Stimulated activated CD4-positive, alpha-beta T cell treated with anti-CD3 and anti-CD28 coated beads, Interleukin-12 subunit alpha, Interleukin-12 subunit beta, amount 100 ng/mL, for 4 hours (primary cell): ENCODE measurements at places on chromosomes 16 and 17.
A peak's percentile ranks its signal among the peaks of the same experiment; 100 is the strongest.

GRCh38 chr16:28504707-28505404 is 1.8 kb downstream of the IL27 start:
- no peak for DNase-seq

DNA sequence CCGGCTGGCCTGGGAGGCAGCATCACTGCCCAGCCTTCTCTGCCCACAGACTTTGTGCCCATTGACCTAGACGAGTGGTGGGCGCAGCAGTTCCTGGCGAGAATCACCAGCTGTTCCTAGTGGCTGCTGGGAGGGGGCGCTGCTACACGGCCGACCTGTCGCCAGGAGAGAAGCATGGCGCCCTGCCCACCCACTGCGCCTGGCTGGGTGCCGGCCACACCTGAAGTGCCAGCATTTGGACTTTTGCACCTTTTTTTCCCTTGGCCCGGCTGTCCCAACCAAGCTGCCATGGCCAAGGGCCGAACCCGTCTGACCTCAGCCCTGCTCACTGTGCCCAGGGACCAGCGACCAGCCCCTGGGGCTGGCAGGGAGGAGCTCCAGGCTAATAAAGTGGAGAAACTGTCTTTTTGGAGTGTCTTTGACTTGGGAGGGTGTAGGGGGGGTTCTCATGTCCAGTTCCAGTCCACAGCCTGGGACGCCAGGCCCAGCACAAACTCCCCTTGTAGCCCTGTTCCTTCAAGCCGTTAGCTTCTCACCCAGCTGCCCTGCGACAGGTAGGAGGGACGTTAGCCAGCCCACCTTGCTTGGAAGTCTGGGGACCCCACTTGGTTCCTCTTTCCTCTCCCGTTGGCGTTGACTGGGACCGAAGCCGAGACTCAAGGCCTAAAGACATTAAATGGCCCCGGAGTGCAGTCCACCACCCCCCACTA is 939 bp upstream of the WDR90 start:
- peak; percentile 50 for DNase-seq

GRCh38 chr16:21023509-21024202 is 123.1 kb downstream of the LYRM1 start:
- no peak for DNase-seq

GRCh38 chr17:29089601-29090044 is 46.7 kb downstream of the PIPOX start:
- no peak for DNase-seq

DNA sequence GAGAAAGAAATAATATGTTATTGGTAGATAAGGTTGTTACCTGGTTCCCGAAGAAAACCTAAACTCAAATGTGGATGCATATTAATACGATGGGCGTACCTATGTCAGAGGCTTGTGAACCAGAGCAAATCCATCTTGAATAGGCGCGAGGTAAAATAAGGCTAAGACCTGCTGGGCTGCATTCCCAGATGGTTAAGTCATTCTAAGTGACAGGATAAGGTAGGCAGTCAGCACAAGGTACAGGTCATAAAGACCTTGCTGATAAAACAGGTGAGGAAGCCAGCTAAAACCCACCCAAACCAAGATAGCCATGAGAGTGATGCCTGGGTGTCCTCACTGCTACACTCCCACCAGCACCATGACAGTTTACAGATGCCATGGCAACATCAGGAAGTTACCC is 1400.1 kb downstream of the CDH8 start:
- DNase-seq = no peak

DNA sequence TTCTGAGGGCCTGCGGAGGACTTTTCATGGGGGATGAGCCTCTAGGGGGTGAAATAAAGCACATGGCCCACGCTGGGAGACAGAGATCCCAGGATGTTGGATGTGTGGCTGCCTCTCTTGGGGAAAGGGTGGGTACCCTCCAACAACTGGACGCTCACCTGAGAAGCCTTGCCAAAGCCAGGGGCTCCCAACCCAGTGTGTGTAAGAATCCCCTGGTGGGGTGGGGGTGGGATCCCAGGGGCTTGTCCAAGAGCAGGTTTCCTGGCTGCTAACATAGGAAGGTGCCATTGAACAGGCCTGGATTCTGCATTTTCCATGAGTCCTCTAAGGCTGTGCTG is 587 bp downstream of the SNX20 start:
- DNase-seq = no peak

- DNase-seq = no peak
Observed at GRCh38 chr17:72862276-72862999, 230.1 kb downstream of the SLC39A11 start.

GRCh38 chr17:82961366-82962162 is 117.8 kb upstream of the METRNL start:
- no peak for DNase-seq

DNA sequence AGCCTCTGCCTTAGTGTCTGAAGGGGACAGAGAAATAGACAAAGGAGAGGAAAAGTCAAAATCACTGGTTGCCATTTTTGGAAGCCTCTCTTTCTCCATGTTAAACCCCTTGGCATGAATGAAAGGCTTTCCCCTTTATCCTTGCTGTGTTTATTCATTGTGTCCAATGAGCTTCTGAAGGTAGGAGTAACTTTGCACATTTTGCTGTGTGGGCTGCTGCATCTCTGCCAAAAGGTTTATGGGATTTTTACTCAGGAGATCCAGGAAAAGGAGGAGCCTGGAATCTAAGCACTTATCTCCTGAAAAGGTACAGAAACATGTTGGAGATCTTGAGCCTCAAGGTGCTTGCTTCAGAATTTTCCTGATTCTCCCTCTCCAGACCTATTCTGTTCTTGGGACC is 3.9 kb downstream of the CNTROB start:
- DNase-seq = no peak

DNA sequence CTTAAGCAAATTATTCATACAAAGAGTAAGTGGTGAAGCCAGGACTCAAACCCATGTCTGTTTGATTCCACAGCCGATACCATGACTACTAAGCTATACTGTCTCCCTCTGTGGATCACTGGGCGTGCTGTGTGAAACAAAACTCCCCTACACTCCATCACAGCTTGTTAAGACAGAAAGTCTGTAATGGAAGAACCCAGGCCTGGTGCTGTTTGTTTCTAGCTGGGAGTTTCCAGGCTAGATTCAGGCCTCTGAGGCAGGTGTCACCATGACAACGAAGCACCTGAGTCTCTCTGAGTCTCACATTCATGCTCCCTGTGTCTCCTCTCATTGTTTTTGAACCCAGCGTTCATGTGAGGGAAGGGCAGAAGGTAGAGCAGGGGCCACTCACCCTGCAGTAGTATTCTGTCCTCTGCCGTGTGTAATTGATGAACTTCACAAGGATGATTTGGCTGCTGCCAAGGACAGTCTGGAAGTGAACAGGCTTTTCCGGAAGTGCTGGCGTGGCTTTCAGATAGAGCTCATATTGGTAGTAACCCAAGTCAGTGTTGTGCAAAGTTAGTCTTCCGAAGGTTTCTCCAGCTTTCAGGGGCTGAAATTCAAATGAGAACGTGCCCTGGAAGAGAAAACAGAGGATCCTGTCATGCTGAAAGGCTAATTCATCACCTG is 8.6 kb upstream of the VAC14 start:
- no peak for DNase-seq

GRCh38 chr17:41411072-41411840 is 13.1 kb downstream of the KRT37 start:
- DNase-seq = no peak

GRCh38 chr16:71347146-71347545 is 11.4 kb upstream of the CALB2 start:
- no peak for DNase-seq

DNA sequence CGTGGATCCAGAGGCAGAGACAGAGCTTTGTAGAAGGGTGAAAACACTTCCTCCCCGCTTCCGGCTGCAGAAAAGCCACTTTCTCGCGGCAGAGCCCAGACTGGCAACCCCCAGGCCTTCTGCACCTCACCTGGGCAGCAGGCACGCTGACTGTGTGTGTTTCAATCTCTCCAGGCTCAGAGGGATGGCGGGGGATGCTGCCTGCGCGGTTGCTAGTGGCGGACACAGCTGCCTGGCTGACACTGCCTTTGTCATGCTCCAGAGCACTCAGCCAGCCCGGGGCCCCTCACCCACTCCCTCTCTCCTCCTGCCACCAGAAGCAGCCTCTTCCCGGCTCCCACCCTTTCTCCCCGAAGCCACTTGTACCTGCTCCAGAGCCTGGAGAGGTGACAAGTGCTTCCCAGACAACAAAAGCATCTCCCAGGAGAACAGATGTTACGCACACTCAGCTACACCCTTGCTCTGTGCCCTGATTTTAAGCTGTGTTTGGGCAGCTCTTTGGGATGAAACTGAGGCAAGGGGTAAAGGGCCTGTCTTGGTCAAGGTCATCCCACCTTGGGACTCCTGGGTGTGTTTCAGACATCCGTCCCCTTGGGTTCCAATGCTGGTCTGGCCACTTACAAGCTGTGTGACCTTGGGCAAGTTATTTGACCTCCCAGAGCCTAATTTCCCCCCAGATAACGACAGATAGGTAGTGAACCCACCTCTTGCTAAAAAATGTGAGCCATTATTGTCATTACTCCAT is 9.2 kb upstream of the GLIS2 start:
- no peak for DNase-seq

DNA sequence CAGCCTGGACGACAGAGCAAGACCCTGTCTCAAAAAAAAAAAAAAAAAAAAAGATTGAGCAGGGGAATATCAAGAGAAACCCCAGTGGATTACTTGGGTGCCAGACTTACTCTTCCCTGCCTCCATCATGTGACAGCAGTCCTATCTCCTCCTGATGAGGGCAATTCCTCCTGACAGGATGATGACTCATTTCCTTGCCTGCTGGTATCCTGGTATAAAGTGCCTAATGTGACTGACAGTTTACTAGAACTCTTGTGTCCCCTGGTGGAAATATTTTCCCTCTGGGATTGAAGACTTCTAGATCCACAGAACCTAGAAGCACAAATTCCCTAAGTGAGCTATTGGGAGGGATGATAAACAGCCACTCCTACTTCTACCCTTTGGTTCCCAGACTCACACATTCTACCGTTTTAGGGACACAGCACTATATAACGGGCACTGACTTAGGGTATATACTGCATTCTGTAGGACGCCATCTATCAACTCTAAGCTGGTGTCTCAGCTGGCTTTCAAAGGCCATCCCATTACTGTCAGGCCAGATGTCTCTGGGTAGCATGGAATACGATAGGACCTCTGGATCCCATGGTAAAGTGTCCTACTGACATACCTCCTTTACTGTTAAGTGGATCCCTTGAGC is 114.6 kb upstream of the MED13 start:
- no peak for DNase-seq

DNA sequence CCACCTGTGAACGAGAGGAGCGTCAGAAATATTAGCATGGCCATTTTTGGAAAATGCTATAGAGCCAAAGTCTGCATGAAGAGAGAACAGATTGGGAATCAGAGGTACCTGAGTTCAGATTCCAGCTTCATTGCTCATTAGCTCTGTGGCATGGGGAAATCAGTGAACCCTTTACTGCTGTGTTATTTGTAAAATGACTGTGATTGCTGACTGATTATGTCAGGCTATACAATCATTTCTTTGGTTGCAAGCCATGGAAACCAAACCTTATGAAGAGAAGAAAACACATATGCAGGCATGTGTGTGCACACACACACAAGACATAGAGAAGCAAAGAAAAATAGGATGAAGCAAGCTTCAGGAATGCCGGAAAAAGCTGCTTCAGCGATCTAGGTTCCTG is 101.4 kb upstream of the HSBP1 start:
- DNase-seq = no peak

DNA sequence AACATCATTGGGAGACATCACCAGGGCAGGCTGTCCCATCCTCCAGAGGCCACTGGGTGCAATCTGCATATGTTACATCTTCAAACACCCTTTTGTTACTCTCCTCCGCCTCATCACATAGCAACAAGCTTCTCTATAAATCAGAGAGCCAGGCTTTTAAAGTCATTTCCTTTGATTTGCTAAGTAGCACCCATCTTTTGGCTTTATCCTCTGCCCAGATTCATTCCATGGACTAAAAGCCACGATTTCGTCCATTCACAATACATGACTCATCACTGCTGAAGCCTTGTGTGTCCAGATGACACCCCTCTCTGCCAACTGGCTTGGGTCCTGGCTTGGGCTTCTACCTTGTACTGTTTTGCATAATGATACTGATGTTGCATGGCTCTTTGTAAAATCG is 2.0 kb upstream of the KRT38 start:
- no peak for DNase-seq

DNA sequence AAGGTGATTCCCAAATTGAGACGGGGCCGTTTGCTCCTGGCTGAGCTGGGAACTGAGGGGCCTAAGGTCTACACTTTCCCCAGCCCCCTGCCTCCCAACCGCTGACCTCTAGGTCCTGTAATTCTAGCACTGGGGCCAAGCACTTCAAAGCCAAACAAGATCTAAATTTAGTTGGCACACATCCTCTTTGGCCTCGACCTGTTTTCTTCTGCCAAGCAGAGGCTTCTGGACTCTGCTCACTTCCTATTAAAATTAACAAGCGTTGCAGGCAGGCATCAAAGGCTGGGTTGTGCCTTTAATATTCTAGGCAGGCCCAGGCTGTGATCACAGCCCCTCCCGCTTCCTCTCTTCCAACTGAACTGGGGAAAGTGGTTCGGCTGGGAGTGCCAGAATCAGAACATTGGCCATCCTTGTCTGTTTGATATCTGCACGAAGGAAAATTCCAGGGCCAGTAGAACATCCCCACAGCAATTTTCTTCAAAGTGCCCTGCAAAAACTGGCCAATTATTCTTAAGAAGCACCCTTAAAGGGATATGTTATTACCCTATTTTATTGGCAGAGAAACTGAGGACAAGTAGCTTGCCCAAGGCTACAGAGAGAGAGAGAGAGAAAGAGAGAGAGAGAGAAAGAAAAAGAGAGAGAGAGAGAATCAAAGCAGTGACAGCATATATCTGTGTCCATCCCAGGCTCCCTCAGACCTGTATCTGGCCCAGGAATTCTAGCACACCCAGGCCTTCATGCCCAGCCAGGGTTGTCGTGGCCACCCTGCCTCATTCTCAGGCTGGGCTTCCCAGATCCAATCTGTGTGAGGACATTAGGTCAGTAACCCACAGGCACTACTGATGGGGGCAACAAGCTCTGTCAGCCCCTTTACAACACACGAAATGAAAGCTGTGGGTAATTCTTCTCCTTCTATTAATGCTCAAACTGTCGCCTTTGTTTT is 12.8 kb upstream of the MT4 start:
- DNase-seq = no peak

GRCh38 chr16:75621170-75621477 is 2.0 kb downstream of the ADAT1 start:
- DNase-seq = no peak

- DNase-seq = no peak
Observed at GRCh38 chr17:62781831-62782251, 26.3 kb downstream of the MARCHF10 start.

DNA sequence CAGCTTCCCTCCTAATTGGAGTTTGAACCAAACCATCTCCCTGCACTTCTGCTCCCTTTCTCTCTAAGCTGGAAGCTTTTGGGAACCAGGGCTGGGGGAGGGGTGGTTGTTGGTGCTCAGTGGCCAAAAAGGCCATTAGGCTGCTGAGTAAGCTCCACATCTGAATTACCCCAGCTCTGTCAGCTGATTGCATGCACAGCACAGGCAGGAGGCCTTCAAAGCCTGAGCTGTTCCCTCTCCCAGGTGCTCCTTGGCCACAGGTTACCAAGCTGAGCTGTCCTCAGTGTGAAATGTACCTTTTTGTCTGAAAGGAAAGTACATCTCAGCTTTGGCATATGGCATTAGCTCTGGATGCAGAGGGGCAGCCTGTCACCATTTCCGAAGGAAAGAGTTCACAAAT is 6.2 kb upstream of the TBKBP1 start:
- DNase-seq = no peak
